Sigmoid colon (tissue), 7 donors: ENCODE measurements at places on chromosomes 12 and 14.

DNA sequence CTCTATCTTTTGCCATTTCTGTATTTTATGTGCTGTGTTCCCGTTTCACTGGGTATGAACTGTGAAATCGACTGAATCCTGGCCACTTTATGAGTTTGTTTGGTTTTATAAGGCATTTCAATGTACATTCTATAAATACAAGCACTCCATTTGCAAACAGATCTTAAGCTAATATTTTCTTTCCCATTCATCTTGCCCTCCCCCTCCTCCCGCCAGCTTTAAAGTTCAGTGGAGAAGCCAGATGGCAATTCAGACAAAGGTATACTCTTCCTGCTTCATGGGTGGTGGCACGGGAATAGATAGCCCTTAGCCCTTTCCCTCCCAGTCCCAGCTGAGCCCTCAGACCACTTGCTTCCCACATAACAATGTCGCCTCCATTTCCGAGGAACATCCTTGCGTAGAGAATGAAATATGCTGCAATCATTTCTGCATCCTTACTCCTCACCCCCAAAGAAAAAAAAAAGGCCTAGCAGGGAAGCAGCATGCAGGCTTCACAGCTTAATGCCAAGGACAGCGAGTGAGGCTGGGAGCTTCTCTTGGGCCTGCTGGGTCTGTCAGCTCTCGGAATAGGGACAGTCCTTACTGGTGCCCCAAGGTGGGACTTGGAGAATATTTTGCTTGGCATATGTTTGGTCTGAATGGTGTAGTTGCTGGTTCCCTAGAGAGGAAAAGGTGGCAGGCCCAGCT is 52.8 kb upstream of the SRSF5 start:
- no peak for DNase-seq
- no peak overlapping the region for H3K4me3 ChIP-seq
- H3K4me1 ChIP-seq, result peaks cover 56% of the 10 kb centered on the region

DNA sequence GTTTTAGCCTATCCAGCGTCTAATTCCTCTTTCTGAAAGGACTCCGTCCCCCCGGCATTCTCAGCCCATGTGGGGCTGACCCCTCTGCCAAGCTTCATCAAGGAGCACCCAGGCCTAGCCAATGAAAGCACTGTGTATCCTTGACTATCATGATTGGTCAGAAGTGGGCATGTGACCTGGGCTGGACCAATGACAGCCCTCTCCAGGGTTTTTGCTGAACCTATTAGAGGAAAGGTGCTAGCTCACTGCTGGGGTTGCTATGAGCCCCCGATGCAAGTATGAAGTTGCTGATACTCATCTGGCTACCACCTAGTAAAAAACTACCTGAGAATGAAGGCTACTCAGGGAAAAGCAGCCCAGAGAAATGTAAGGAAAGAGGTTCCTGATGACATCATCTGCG is 68.1 kb downstream of the LRRC74A start:
- no peaks in the 10 kb centered on the region for H3K27me3 ChIP-seq
- no peak for DNase-seq

GRCh38 chr12:51814311-51815088 is 34.0 kb downstream of the FIGNL2 start:
- peaks cover 6% of the 10 kb centered on the region for H3K4me1 ChIP-seq
- peak overlapping the region; percentile 62 for H3K4me3 ChIP-seq
- peak; percentile 79 for DNase-seq
- peak overlapping the region; percentile 74 for H3K27ac ChIP-seq

GRCh38 chr12:20342111-20342510 is 26.2 kb upstream of the PDE3A start:
- no peaks in the 10 kb centered on the region for H3K36me3 ChIP-seq
- no peaks in the 10 kb centered on the region for H3K27me3 ChIP-seq

DNA sequence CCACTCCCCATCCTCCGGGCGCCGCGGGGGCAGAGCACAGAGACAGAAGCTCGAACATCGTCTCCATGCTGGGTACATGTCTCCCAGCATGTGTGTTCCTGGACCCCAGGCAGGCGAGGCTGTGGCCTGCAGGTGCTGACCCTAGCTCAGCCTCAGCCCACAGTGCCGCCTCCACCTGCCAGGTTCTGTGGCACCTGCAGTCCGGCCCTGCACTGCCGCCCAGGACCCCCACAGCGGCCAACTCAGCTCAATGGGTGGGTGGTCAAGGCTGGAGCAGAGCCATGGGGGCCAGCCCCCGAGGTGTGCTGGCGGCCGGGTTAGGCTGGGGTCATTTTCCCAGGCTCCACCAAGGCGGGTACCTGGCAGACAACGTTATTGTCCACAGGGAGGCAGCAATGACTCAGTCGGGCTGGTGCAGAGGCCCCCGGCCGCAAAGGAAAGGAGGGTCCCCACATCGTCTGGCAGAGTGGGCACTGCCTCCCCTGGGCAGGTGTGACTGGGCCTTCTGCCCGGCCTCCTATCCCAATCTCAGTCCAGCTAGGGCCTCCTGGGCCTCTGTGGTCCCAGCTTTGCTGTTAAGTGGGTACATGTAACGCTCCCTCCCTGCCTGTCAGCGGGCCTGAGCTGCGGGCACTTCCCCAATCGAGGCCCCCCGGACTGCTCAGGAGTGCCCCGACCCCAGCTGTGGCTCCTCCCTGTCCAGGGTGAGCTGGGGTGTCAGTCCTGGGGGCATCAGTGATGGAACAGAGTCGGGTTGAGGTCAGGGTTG is 20.2 kb upstream of the NUDT14 start:
- peaks cover 61% of the 10 kb centered on the region for H3K27me3 ChIP-seq
- no peak overlapping the region for H3K4me3 ChIP-seq
- H3K27ac ChIP-seq, result peak overlapping the region; percentile 27
- H3K4me1 ChIP-seq, result no peaks in the 10 kb centered on the region
- H3K36me3 ChIP-seq, result no peaks in the 10 kb centered on the region

DNA sequence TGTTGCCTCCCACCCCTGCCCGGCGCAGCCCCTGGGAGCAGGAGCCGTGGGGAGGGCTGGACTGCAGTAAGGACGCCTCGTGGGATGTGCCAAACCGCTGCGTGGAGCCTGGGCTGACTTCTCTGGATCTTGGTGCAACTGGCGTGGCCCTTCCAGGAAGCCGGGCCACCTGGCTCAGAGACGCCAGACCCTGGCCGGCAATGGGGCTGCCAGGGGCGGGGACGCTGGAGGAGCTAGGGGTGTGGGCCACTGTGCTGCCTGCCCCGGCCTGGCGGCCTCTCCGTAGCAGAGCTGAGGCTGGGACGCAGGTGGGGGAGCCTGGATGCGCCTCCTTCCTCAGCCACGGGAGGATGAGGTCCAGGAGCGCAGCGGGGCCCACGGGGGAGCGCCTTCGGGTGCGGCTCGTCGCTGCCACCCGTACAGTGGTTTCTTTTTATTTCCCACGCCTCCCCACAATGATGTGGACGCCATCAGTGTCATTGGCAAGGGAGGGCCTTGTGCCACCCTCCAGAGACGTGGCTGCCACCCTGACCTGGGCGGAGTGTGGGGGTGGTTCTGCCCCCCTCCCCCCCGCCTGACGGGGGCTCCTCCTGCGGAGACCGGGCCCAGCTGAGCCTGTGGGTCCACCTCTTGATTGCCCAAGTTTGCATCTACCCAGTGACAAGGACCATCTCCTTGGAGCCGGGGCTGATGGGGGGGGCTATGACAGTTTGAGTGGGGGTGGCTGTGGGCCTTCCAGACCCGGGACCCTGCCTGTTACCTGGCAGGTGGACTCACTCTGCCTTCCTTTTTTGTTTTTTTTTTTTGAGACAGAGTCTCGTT is 11.3 kb downstream of the DDX51 start:
- DNase-seq, result no peak
- H3K27ac ChIP-seq, result no peak overlapping the region
- H3K27me3 ChIP-seq, result no peaks in the 10 kb centered on the region
- H3K36me3 ChIP-seq, result peaks cover 3% of the 10 kb centered on the region
- H3K4me3 ChIP-seq, result no peak overlapping the region

- H3K27ac ChIP-seq, result no peak overlapping the region
- no peak overlapping the region for H3K4me3 ChIP-seq
- no peaks in the 10 kb centered on the region for H3K27me3 ChIP-seq
- no peak for DNase-seq
- H3K4me1 ChIP-seq, result peaks cover 6% of the 10 kb centered on the region
These were observed 255.6 kb downstream of the ERC1 start for GRCh38 chr12:1246637-1247036.

- peaks cover 57% of the 10 kb centered on the region for H3K4me1 ChIP-seq
- H3K4me3 ChIP-seq, result no peak overlapping the region
These were observed 18.1 kb downstream of the SSH1 start for GRCh38 chr12:108839018-108839889.

DNA sequence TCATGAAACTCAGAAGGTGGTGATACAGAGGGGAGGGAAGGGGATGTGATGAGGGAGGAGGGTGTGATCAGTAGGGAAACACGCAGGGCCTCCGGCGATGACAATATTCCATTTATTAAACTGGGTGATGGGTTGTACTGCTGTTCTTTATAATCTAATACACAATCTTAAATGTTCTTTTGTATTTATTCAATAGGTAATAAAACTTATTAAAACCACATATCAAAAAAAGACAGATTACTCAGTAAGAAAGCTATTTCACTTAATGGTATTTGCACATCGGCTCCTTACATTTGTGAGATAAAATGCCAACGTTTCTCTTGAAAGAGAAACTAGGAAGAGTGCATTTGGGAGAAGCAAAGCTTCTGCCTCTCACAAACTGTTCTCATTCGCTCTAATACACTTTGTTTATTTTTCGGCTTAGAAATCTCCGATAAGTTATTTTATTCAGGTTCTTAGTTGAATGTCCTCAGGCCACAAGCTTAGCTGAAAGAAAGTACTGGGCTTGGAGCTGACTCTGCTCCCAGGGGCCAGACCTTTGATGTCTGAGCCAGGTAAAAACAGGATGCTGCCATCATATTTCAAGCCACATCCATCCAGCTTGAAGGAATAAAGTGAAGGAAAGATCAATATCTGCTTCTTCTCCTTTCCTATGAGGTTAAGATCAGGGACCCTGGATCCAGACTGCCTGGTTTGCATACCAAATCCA is 17.5 kb downstream of the STON2 start:
- H3K27ac ChIP-seq, result no peak overlapping the region
- no peak overlapping the region for H3K4me3 ChIP-seq
- H3K36me3 ChIP-seq, result no peaks in the 10 kb centered on the region
- H3K27me3 ChIP-seq, result no peaks in the 10 kb centered on the region
- no peak for DNase-seq

GRCh38 chr14:79871136-79871535 is 340.2 kb downstream of the DIO2 start:
- no peaks in the 10 kb centered on the region for H3K27me3 ChIP-seq
- DNase-seq, result no peak
- no peaks in the 10 kb centered on the region for H3K36me3 ChIP-seq

DNA sequence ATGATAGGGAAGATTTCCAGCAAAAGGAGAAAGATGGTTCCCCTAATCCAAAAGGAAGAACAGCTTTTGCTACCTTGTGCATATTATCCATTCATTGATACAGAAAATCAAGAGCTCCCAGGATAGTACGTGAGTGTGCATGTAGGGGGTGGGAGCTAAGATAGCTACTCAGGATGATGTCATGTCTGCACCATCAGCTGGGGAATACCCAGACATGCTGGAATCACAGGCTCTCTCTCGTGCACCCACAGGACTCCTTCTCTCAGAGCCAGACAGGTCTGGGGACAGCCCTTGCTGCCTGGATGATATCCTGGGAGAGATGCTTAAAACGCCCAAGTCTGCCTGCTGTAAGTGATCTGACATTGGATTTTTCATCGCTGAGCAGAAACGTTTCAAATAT is 38.9 kb downstream of the FOXN3 start:
- no peaks in the 10 kb centered on the region for H3K4me1 ChIP-seq
- H3K27me3 ChIP-seq, result no peaks in the 10 kb centered on the region
- H3K27ac ChIP-seq, result no peak overlapping the region
- no peaks in the 10 kb centered on the region for H3K36me3 ChIP-seq

DNA sequence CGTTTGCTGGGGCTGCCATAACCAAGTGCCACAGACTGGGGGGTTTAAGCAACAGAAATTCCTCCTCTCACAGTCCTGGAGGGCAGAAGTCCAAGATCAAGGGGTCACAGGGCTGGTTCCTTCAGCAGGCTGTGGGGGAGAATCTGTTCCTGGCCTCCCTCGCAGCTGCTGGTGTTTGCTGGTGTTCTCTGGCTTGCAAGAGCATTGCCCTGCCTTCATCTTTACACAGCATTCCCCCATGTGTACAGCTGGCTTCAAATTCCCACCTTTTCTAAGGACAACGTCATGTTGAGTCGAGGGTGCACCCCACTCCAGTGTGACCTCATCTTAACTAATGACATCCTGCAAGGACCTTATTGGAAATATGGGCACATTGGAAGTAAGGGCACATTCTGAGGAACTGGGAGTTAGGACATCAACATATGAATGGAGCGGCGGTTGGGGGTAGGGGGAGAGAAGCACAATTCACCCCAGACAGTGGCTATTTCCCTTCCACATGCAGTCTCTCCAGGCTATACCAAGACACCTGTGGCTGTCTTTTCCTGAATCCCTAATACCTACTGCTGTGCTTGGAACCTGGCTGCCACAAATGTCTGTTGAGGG is 123.6 kb downstream of the FOXN3 start:
- H3K27me3 ChIP-seq, result no peaks in the 10 kb centered on the region
- no peak overlapping the region for H3K27ac ChIP-seq
- H3K4me1 ChIP-seq, result no peaks in the 10 kb centered on the region
- no peak overlapping the region for H3K4me3 ChIP-seq

- H3K4me1 ChIP-seq, result no peaks in the 10 kb centered on the region
- no peak for DNase-seq
- no peak overlapping the region for H3K27ac ChIP-seq
- no peaks in the 10 kb centered on the region for H3K27me3 ChIP-seq
These were observed 224.9 kb upstream of the SLC16A7 start for GRCh38 chr12:59370933-59371332.

GRCh38 chr12:118120579-118121363 is 15.2 kb upstream of the PEBP1 start:
- peak; percentile 84 for DNase-seq
- no peak overlapping the region for H3K4me3 ChIP-seq
- H3K4me1 ChIP-seq, result peaks cover 7% of the 10 kb centered on the region
- no peaks in the 10 kb centered on the region for H3K27me3 ChIP-seq
- peak overlapping the region; percentile 19 for H3K27ac ChIP-seq
- no peaks in the 10 kb centered on the region for H3K36me3 ChIP-seq

DNA sequence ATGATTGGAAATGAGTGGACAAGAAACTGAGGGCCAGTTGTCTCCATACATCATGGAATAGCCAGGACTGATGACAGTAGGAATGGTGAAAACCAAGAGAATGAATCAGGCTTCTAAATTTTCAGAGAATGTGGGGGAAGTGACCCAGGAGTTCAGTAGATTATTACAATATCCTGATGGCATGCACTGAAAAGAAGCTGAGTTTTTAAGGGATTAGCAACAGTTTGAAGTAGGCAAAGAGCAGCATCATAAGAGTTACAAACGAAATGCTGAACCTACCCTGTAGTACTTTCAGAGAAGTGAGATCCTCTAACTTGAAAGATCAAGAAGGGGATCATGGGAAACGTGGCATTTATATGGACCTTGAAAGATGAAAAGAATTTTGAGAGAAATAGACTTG is 13.2 kb downstream of the SLC2A14 start:
- H3K27ac ChIP-seq, result no peak overlapping the region
- H3K27me3 ChIP-seq, result no peaks in the 10 kb centered on the region
- H3K36me3 ChIP-seq, result no peaks in the 10 kb centered on the region

GRCh38 chr12:96140174-96140573 is 54.0 kb upstream of the ELK3 start:
- peaks cover 7% of the 10 kb centered on the region for H3K4me1 ChIP-seq
- no peaks in the 10 kb centered on the region for H3K36me3 ChIP-seq
- no peak overlapping the region for H3K27ac ChIP-seq
- no peaks in the 10 kb centered on the region for H3K27me3 ChIP-seq
- no peak overlapping the region for H3K4me3 ChIP-seq
- DNase-seq, result no peak
